ENCODE measurements at places on chromosomes 6 and 20.

DNA sequence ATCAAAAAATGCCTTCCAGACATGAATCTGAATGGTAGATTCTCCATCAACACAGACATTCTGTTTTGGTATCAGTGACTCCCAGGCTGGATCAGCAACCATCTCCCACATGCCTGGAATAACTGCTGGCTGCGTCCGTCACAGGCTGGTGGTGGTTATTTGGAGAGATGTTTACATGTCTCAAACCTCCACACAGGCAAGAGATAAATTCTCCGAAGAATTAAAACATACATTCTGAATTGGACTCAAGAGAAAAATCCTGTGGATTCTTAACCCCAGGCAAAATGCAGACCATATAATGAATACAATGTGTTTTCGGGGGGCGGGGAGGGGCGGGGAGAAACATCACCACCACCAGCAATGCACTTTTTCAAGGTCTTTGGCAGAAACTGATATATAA is 108.2 kb downstream of the THBS2 start:
- no peak for DNase-seq

DNA sequence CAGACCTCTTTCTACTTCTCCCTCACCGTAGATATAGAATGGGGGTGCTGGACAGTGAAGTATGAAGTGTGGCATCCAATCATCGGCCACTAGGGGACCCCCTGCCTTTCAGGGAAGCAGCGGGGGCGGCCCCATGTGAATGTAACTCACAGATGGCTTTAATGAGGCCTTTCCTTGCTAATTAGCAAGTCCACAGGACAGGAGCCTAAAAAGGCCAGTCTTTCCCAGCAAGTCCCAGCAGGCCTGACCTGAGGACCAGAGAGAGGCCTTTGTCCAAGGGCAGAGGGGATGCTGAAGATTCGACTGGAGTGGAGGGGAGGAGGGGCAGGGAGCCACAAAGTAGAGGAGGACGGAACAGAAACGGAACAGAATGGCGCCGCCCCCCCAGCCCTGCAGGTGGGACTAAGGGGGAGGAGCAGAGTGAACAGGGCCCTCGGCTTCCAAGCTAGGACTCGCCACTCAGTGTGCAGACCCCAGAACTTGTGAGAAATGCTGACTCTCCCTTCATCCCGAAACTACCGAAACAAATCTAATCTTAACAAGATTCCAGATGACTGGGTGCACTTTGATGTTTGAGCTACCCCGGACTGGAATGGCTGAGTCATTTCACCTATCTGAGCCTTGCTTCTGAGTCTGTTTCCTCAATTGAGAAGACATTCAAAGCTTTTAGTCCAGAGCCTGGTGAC is 5.8 kb downstream of the C6orf132 start:
- DNase-seq = no peak

DNA sequence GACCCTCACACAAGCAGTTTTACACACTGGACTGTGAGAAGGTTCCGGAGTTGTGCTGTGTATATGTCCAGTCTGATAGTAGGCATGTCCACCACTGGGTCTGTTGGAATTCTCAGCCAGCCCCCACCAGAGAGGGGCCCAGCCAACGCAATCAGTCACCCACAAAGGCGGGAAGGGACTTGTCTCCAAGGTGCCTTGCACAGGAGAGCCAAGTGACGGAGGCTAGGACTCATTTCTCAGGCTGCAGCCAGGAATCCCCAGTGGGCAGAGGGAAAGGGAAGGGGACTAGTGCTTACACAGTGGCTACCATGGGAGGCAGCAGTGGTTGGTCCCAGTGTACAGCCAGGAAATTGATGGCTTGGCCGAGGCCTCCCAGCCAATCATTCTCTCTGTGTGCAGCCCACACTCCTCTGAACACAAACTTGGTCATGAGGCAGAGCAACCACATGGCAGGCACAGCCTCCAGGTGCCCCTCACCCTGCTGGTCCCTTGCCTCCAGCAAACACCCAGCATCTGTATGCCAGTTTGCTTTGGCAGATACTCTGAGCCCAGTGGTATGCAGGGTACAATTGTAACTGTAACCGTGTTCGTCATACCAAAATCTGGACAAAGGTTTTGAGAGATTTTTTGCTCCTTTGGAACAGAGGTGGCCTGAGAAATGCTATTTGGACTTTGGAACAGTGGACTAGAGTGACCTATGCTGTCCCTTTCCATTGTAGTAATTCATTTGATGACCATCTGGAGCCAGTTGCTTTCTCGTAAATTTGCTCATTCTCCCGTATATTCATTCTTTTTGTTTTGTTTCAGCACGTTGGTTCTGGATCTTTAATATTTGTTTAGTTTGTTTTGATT is 72.9 kb upstream of the MYL9 start:
- DNase-seq = no peak

- DNase-seq = peak; percentile 75
Observed at GRCh38 chr6:80003826-80004172, 650 bp upstream of the TTK start.

DNA sequence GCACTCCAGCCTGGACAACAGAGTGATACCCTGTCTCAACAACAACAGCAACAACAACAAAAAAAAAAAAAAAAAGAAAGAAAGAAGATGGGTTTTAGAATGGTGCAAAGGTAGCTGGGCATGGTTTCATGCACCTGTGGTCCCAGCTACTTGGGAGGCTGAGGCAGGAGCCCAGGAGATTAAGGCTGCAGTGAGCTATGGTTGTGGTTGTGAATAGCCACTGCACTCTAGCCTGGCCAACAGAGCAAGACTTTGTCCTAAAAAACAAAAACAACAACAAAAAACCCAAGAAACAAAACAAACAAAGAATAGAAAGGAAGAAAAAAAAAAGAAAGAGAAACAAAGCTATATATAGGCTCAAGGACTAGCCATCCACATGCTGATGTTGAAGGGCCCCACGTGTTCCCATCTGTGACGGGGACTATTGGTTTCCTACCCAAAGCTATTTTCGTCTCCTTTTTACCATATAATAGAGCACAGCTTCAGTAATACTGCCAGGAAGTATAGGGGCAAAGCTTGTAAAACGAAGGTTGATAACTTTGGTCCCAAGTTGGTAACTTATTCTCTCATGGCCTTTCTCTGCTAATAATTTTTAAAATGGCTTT is 7.9 kb upstream of the EEF1E1 start:
- no peak for DNase-seq

DNA sequence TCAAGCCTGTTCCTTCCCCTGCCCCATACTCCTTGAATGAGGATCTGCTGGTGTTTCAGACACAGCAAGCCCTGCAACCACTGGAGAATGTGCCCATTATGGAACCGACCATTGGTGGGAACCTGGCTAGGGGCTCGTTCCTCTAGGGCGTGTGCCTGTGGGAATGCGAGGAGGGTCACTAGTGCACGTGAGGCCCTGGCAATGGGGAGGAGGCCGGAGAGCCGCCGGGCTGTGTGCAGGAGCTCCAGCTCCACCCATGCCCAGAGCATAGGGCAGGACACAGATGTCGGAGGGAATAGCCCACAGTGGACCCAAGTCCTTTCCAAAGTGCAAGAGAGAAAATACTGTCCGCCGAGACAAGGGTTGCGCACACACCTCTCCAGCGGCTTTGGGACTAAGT is 99.3 kb downstream of the ERMARD start:
- DNase-seq = no peak

DNA sequence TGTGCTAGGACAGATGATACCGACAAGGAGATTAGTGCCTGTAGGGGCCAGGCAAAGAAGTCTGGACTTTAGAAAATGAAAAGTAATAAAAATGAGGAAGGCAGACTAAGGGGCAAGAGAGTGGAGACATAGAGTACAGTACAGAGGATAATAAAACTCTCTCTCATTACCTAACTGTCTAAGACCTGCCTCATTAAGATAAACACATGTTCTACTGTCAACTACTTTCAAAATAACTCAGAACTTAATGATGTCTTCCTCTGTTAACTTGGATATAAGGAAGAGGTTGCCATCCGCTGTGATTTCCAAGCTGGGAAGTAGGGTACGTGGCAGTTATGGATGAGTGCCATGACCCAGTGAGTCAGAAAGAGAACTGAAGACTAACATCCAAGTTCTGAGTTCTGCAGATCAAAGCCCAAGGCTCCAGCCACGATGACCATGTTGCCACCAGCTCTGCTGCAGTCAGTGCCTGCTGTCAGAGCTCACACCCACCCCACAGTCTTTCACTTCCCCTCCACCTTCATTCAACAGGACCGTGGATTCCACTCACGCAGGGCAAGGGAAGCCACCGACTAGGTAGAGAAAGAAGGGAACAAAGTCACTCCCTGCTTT is 81.8 kb downstream of the KIF16B start:
- peak; percentile 67 for DNase-seq

DNA sequence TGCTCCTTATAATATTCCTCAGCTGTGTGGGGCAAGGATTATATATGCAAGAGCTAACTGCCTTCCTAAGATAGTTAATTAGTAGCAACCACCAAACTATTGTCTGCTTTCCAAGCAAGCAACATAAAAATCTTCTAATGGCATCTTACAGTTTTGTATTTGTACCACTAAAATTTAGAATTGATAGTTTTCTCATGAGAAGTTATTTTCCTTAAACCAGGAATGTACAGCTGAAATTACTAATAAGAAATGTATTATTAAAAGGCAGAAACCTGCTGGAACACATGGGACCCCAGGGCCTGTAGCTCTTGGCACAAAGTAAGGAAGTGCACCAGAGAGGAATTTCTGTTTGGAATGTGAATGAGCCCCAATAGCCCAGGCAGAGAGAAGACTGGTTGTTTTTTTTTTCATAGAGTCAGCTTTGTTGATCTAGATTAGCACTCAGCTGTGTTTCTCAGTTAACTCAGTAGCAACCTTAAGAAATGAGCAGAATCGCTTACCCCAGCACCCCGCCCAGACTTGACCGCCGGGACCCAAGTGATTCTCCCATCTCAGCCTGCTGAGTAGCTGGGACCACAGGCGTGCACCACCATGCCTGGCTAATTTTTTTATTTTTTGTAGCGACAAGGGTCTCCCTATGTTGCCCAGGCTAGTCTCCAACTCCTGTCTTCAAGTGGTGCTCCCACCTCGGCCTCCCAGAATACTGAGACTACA is 2.6 kb downstream of the MGME1 start:
- no peak for DNase-seq

Measured in MV-4-11 (cell line).